Fibroblast of upper back skin (primary cell): ENCODE measurements at places on chromosomes 12 and 14.

DNA sequence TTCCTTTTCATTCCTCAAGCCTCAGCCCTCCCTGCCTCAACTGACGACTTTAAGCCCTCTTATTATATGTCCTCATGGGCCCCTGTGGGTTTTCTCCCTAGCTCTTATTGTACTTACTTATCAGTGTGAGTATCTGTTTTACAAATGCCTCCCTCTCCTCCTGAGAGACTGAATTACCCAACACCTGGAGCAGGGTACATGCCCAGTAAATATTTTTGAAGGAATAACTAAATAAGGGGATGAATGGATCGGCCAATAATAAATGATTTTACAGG, 95.8 kb upstream of the SLC35F4 start:
- DNase-seq = no peak

DNA sequence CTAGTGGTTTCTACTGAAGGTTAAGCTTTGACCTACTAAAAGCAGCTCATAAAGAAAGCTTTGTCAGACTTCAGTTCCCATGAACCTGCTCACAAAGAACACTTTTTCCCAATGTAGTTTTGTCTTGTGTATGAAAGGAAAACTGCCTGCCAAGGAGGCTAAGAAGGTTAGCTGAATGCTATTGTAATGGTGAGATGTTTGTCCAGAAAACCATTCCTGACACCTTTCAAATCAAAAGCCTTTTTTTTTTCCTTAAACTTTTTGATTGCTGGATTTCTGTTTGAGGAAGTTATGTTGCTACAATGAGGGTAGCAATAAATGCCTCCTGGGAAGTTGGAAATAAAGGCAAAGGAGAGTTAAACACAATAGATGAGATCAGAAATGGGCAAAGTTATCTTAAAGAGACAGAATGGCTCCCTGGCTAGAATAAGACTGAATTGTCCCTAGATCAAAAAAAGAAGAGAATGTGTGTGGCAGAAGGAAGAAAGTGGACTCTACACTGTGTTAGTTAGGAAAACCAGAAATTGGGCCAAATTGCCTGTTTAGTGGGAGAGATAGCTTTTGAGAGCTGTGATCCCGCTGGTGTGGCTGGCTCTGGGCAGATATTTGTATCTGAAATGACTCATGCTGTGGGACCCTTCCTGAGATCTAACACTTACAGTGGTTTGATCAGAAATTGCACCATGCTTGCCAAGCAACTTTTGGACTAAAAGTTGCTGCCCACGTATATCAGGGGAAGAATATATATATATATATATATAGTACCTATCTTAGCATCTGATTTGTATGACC, 27.5 kb downstream of the TECPR2 start:
- peak; percentile 17 for DNase-seq

GRCh38 chr12:43147878-43148277, 404.1 kb downstream of the ADAMTS20 start:
- DNase-seq = peak; percentile 55

DNA sequence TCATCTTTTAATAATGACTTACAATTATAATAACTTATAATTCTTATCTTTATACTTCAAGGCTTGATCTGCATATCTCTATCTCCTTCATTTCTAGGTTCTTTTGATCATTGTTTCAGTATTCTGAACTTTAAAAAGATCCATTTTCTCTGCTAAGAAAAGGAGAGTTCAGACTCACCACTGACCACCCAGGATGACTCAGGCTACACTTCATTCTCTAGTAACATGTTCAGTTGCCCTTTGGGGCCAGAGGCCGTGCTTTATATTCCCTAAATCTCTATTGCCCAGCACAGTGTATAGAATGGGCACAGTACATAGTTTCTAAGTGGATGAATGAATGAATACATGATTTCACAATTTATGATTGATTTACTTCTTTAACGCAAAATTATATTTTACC, 268.7 kb downstream of the AKAP6 start:
- no peak for DNase-seq

GRCh38 chr14:61561657-61562276, 133.5 kb upstream of the HIF1A start:
- DNase-seq = peak; percentile 100
